ENCODE measurements at places on chromosomes 7 and 10.

- no peak for DNase-seq
These were observed 317.9 kb upstream of the NFE2L3 start for GRCh38 chr7:25834050-25834449.

- DNase-seq: no peak
These were observed 472.8 kb upstream of the CELF2 start for GRCh38 chr10:10544890-10545289.

DNA sequence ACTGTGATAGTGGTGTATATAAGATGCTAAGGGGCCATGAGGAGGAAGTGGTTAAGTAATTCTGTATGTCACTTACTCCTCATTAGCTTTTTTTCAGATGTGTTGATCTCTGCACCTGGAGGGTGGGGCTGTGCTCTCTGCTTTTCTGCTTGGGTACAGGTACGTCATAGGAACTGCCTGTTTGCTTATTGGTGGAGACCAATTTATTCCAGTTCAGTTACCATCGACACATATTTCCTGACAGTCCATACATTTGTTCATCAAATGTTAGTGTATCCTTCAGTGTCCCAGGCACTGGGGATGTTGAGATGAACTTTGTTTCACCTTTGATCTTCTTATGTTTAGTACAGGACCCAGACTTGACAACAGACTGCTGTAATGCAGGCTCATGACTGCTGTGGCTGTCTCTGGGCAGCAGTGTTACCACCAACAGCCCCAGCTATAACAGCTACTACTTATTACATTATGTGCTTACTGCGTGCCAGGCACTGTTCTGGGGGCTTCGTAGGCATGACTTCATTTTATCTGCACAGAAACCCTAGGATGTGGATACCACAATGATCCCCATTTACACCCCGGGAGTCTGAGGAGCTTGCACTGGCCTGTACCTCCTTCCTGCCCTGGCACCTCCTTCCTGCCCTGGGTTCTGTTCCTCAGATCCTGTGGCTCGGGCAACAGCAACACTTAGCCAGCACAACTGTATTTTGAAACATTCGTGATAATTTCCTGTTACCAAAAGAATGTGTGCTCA is 87.4 kb downstream of the BUB3 start:
- no peak for DNase-seq

GRCh38 chr10:113965683-113966082 is 78.0 kb upstream of the ADRB1 start:
- no peak for DNase-seq

Measured in renal pelvis (tissue), 12 donors.